ENCODE measurements at places on chromosomes 3 and 15.

- DNase-seq, result no peak
These were observed 92.8 kb upstream of the MELTF start for GRCh38 chr3:197122394-197122793.

DNA sequence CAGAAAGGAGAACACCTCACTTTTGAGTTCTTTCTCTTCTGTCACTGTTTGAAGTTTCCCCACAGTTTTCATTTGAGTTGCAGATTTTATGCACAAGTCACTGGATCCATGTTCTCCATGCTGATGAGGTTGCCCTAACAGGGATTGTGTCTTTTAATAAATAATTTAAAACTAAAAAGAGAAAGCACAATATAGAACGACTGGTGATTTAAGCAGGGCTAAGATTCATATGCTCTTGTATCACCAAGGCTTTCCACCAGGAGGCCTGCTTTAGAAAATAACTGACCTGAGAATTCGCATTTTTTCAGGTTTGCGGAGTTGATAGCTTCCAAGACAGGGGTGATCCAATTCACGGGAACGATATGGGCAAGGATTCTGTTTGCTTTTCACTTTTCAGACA is 252.0 kb upstream of the VEPH1 start:
- DNase-seq, result no peak

GRCh38 chr15:73885954-73886700 is 12.8 kb downstream of the TBC1D21 start:
- DNase-seq, result no peak

DNA sequence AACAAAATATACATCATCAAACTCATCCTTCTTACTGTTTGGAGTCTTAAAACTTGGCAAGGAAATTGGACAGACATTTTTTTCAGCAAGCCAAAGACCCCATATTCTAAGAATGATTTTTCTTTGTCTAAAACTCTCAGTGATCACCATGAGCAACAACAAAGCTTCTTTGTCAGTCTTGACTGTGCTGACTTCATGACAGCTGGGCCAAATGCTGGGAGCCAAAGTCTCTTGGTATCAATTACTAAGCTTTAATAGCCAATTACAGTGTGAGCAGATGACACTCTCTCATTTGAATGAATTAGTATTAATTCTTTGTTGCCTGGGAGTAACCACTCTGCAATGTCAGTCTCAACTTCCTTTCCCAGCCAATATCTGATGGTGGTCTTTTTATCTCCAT is 48.1 kb upstream of the GK5 start:
- DNase-seq, result no peak

GRCh38 chr3:120982608-120983320 is 74.8 kb downstream of the STXBP5L start:
- no peak for DNase-seq

GRCh38 chr15:83850501-83851245 is 196.8 kb downstream of the ADAMTSL3 start:
- DNase-seq, result no peak

DNA sequence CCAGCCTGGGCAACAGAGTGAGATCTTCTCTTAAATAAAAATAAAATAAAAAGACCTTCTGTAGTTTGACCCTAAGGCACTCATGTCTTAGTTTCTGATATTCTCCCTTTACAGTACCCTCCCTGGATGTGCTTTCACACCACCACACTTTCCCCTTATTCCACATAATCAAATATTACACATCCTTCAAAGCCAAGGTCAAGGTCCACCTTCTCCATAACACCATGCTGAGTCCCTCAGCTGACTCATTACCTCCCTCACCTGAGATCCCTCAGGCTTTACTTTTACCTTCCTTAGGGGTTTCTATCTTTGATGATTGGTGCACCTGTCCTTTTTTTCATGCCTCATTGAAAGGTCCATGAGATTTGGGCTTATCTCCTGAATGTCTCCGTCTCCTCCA is 25.5 kb upstream of the MNS1 start:
- DNase-seq, result no peak

- DNase-seq, result peak; percentile 16
These were observed 8.8 kb downstream of the DLL4 start for GRCh38 chr15:40937762-40938535.

DNA sequence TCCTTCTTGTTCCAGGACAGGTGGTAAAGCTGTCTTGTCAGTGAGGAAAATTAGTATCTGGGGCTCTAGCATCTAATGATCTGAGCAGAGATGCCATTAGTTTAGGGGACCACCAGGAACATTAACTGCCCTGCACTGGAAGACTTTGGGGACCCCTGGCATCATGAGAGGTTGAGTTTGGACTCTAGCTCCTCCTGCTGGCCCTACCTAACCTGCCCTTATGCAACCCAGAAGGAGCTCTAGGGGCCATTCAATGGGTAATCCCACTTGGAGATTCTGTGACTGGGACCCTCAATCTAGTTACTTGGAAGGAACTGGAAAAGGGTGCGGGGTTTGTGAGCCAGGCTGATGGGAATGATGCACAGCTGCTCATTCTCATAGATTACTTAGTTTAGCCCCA is 451.0 kb downstream of the EPHB1 start:
- DNase-seq, result no peak

DNA sequence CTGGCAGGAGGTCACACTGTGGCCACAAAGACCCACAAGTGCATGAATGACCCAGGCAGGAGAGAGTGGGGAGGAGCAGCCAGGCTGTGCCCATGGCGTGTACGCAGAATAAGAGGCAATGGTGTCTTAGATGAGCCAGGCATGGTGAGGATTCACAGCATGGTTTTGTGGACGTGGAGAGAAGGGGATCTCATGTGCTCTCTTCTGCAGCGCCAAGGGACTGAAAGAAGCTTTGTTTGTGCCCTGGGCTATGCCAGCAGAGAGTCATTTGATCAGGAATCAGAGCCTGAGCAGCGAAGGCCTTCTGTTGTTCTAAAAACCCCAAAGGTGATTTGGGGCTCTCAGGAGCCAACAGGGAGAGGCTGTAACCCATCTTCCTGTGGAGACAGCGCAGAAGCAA is 18.7 kb upstream of the RPP14 start:
- DNase-seq, result no peak

DNA sequence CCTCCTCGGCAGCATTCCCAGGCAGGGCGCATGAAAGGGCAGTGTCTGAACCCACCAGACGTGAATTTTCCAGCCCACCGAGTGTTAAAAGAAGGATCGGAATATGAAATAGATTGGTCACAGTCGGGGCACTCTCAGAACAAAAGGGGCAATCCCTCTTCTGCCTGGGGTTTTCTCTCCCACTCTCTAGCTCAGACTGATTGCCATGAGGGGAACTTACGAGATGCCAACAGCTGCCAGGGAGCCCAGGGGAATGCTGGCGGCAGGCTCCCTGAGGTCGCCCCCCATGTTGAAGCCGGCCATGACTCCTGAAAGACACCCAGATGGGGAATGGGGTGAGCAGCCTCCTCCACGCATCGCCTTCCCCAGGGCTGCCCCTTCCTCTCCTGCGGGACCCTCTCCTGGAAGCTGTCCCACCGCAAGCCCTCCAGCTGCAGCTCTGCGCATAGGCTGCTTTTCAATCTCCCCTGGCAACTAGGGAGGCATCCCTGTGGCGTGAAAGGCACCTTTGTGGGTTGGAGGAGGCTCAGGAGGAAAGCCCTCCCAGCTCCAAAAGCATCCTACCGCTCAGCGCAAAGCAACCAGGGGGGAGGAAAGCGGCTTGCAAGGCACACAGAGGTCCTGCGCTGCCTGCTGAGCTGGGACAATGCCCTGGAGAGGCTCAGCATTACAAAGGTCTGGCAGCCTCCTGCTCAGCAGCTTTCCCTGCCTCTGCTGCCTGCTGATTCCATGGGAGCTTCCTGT is 64.8 kb upstream of the HEG1 start:
- DNase-seq, result no peak

DNA sequence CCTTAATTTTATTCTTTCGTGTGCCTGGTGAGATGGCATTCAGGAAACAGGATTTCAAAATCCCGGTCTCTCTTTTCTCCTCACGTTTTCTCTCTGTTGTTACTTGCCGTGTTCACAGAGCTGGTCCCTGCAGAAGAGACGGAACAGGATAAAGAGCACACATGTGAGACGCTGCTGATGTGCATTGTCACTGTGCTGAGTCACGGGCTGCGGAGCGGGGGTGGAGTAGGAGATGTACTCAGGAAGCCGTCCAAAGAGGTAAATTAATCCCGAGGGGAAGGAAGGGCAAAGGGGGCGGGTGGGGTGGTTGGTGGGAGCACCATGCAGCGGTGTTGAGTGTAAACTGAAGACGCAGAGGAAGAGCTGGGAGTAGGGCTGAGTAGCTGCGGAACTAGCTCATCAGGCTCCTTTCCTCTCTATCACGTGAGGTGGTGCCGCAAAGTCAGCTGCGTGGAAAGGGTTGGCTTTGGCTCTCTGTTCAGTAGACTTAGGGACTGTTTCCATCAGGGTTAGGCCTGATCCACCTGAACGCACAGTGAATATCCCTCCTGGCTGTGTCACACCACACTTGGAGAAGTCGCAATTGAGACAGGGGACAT is 164.8 kb upstream of the BHLHE40 start:
- DNase-seq, result no peak

GRCh38 chr3:72818092-72818773 is 30.0 kb downstream of the SHQ1 start:
- DNase-seq, result no peak

- DNase-seq, result no peak
These were observed 89.0 kb downstream of the BDH1 start for GRCh38 chr3:197466586-197467399.

DNA sequence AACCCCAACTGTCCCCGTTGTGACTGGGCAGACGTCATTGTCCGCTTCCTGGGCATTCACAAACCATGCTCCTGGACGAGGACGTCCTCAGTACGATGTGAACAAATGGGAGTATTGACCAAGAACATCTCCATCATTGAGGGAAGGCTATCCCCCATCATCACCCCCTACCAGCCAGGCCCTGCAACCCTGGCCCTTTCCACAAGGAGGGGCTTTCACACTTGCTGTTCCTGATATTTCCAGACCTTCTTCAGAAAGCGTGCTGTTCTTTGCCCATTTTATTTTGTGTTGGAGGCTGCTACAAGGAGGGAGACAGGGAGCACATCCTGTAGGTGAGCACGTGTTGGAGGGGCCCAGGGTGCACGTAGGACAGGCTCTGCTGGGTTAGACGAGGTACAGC is 277.0 kb upstream of the LRRC3B start:
- DNase-seq, result no peak

GRCh38 chr3:52532517-52532837 is 1.2 kb downstream of the NT5DC2 start:
- no peak for DNase-seq

DNA sequence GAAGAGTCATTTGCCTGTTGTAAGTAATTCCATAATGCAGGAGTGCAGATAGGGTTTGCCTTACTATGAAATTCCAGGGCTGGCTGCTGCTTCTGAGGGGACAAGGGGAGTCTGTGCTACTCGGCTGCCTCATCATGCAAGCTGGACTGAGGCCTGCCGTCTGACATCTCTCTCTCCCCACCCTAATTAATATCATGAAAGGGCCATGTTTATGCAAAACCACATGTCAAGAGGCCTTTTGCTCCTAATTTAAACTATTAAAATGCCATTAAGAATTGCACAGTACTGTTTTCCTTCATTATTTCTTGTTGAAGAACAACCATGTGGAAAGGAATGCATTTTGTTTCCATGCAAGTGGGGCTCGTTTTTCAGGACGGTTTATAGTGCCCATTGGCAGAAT is 26.3 kb downstream of the CHST2 start:
- DNase-seq, result no peak

DNA sequence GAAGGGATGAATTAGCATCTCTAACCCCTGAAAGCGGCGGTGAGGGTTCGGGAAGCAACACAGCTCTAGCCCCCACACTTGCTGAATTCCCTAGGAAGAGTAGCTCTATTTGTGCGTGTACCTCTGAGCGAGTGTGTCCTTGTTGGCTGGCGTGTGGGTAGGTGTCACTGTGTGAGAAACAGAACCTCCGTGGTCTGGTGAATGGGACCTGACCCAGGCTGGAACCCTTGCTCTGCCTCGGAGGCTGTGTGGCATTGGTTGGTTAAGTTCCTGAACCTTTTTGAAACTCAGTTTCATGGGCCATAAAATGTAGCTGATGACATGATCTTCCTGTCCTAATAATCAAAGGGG is 414 bp upstream of the TMEM115 start:
- DNase-seq, result no peak
